Activated CD8-positive, alpha-beta memory T cell treated with anti-CD3 and anti-CD28 coated beads for 1 hour (primary cell): ENCODE measurements at places on chromosomes 13 and 19.

DNA sequence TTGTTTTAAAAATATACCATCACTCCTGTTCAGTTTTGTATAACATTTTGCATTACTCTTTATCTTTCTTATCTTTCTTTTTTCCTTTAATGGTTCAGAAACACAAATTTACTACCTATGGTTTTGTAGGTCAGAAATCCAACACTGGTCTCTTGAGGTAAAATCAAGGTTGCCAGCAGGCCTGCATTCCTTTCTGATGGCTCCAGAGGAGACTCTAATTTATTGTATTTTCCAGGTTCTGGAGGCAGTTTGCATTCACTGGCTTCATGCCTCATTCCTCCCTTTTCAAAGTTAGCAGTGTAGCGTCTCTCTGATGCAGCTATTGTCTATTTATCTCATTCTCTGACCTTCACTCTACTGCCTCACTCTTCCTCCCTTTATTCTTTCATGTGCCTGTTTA is 767.4 kb downstream of the SLITRK6 start:
- no peak for DNase-seq

DNA sequence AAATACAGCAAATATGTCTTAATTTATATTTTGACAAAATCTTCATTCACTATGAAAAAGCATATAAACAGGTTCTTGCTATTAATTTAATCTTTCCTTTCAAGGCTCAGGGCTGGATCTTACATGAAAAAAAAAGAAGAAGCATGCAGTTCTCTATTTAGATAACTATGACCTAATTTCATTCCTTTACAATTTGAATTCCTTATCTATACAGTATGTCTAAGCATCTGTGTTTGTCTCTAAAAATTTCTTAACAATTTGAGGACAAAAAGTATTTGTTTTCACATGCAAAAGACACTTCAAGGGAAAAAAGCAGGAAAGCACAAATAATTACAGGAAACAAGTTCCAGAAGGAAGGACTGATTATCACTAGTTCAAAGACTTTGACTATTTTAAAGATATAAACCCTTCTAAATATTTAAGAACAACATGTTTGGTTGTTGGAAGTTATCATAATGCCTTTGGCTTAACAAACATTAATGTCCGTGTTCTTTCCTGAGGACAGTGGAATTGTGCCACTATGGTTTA is 157.5 kb downstream of the TBC1D4 start:
- no peak for DNase-seq

GRCh38 chr19:6608940-6609339 is 18.0 kb upstream of the CD70 start:
- DNase-seq = no peak

DNA sequence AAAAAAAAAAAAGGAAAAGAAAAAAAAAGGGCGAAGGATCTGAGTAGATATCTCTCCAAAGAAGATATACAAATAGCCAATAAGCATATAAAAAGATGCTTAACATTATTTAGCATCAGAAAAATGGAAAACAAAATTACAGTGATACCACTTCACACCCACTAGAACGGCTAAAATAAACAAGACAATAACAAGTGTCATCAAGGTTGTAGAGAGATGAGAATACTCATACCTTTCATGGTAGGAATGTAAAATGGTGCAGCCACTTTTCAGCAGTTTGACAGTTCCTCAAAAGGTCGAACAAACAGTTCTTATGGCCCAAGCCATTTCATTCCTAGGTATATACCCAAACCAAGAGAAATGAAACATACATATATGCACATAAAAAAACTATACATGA is 33.5 kb downstream of the FOXO1 start:
- no peak for DNase-seq

GRCh38 chr13:84651288-84651687 is 769.0 kb upstream of the SLITRK1 start:
- no peak for DNase-seq

DNA sequence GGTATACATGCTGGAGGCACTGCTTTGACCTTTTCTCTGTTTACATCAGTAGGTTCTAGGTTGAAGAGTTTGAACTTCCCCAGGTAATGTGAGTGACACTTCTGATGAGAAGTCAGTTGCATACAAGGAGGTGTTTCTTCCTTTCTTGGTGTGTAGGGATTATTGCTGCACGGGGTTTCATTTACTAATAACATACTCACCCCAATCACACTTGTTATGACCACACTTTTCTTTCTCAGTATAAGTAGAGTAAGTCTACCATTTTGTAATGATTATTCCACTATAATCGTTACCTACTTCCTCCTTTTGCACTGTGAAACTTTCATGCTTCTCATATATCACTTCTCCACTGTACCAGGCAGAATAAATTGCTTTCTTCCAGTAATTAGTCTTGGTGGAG is 138.0 kb downstream of the TNFSF13B start:
- DNase-seq = no peak

DNA sequence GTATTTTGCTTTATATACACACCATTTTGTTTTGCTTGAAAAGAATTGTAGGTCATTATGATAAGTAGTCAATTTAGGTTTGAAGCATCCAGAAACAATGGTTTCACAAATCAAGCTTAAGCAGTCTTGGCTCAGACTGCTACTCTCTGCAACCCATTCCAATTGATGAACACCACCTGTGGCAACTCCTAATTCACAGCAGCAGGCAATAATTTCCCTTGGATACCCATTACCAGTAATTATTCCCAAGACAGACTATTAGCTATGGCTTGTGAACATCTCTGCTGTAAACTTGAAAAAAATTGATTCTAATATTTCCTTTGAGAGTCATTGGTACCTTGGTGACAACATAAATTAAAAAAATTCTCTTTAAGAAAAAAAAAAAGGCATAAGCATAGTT is 299.3 kb upstream of the SLITRK6 start:
- no peak for DNase-seq

DNA sequence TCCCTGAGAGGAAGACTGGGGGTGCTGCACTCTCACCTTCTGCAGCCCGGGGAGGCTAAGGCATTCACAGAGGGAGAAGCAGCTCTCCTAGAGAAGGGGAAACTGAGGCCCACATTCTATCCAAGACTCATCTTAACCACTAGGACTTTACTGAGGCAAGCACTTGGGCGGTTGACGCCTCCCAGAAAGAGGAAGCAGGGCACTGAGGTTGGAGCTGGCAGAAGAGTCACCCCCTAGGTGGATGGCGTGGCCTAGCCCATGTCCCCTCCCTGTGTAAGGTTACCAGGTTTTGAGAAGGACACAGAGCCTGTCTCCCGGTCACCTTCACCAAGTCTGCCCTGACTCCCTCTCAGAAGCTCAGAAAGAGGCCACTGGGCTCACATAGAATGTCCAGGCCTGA is 2.7 kb downstream of the S1PR2 start:
- DNase-seq = no peak

GRCh38 chr13:40026741-40027140 is 371.3 kb downstream of the COG6 start:
- DNase-seq = no peak

- DNase-seq = no peak
Observed at GRCh38 chr19:5681391-5682106, 722 bp downstream of the HSD11B1L start.

GRCh38 chr13:113917096-113917495 is 53.2 kb upstream of the GAS6 start:
- DNase-seq = no peak
